Activated naive CD4-positive, alpha-beta T cell treated with Interleukin-2 at 50 U/mL for 16 hours (primary cell): ENCODE measurements at places on chromosomes 2 and 18.

- DNase-seq, result no peak
Measured at GRCh38 chr2:113060396-113060795, 1.4 kb downstream of the IL36RN start.

GRCh38 chr2:241399941-241400922 lies 44.1 kb downstream of the FARP2 start:
- DNase-seq, result no peak

- no peak for DNase-seq
Measured at GRCh38 chr2:149648282-149649030, 60.9 kb upstream of the MMADHC start.

GRCh38 chr2:11807156-11808015 lies 61.0 kb downstream of the LPIN1 start:
- no peak for DNase-seq

GRCh38 chr2:193841384-193842150 lies 1646.8 kb upstream of the TMEFF2 start:
- no peak for DNase-seq

DNA sequence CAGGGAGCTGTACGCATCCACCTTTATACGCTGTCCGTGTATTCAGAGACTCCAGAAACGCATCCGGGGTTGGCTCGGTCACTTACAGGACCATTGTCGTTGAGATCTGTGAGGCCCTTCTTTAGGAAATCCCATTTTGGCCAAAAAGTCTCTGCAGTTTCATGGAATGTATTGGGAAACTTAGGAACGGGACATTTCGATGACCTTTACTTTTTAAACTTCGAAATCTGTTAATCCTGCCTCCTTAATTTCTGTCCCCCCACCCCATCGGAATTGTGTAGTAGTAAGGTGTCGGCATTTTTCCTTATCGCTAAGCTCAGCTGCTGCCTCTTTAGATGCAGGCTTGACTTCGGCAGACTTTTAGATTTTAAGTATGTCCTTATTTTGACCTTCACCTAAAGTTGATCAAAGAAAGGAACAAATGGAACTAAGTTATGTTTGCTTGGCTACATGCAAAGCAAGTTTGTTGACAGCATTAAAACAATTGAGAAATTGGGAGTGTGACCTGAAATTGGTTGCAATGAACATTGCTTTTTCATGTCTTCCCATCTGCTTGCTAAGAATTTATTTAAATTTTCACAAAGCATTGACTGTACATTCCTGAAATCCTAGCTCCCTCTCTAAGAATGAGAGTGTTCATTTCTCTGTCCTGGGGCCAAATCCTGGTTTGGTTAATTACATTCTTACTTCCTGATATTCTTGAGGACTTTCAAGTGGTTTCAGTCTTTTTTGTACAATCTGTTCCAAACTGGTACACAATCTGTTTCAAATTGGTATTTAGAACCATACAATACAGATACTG lies 884 bp upstream of the RAPH1 start:
- no peak for DNase-seq

- no peak for DNase-seq
Measured at GRCh38 chr18:75405351-75405750, 22.2 kb downstream of the SMIM21 start.

DNA sequence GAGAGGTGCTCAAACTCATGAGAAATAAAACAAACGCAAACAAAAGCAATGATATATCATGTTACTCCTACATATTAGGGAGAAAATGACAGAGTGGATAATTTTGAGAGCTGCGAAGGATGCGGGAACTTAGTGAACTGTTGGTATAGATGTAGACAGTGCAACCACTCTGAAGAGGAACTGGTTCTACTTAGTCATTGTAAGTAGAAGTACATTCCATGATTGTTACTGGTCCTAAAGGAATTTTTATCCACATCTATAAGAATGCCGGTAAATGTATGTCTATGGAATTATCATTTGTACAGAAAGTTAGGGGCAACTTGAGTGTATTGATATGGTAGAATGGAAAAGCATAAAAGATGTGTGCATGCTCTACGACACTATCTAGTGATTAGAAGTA lies 1238.4 kb downstream of the LRP1B start:
- no peak for DNase-seq

DNA sequence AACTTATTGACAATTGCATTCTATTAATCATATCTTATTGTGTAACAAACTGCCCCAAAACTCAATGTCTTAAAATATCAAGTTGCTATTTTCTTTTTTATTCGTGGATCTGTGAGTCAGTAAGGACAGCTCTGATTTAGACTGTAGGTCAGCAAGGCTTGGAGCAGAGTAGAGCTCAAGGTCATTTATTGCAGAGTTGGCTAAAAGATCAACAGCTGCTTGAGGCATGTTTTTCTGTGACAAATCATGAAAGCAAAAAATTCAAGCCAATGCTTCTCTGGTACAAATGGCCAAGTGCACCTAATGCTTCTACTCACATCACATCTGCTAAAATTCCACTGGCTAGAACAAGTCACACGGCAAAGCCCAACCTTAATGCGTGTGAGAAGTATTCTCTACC lies 497.7 kb upstream of the LRATD1 start:
- no peak for DNase-seq

DNA sequence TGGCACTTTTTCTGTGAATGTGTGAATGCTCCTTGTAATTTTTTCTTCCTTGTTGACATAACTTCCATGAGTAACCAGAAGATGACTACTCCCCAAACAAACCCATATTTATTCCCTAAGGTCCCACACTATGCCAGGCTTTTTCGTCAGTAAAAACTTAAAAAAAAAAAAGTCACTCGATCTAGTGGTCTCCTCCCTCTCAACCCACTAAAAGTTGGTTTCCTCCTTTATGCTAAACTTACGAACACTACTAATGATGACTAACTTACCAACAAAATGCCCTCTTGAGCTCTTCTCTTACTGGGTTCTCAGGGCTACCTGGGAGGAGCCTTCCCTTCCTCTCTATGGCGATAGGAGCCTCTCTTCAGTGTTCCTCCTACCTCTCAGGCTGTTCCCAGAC lies 18.2 kb downstream of the ACVR1 start:
- no peak for DNase-seq

- no peak for DNase-seq
Measured at GRCh38 chr2:85994421-85994777, 105.6 kb upstream of the ST3GAL5 start.

GRCh38 chr18:46393230-46393629 lies 263.8 kb downstream of the LOXHD1 start:
- DNase-seq, result no peak

GRCh38 chr18:39454866-39455265 lies 1889.3 kb upstream of the CELF4 start:
- no peak for DNase-seq

- DNase-seq, result no peak
Measured at GRCh38 chr18:35256947-35257346, 16.1 kb downstream of the ZNF397 start.

- no peak for DNase-seq
Measured at GRCh38 chr2:47373747-47374146, 29.2 kb upstream of the MSH2 start.

DNA sequence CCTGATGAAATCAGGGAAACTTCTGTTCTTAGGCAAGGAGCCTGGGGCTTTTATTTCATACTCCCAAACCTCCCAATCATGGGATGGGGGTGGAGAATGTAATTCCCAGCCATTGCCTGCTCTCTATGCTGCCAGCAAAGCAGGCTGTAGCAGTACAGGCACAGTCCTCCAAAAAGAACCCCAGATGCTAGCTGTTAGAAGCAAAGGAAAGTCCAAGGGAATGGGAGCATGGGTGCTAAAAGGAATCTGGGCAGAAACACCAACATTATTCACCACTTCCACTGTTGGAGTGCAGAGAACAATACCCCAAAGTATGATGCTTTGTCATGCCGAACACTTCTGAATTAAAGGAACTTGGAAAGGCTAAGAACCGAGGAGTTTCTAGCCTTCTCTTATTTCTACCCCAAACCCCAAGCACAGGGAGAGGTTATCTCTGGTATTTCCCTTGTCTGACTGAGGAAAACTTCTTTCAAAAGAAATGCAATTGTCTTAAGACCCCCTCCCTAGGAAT lies 24.7 kb downstream of the MDH1 start:
- DNase-seq, result no peak

DNA sequence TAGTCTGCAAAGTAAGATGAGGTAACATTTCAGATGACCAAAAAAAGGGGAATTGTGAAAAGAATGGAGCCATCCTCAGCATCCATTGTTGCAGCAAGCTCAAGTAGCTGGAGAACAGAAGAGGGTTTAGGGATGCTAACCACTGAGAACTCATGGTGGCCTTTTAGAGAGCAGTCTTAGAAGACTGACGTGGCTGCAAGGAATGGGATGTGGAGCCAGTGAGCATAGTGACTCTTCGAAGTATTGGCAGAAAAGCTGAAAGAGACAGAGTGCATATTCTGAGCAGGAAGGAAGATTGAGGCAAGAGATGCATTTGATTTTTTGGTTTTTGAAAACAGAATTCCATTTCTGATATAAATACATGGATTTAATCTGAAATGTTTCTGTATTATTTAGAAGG lies 151.2 kb downstream of the UBE2E3 start:
- no peak for DNase-seq

GRCh38 chr2:10490806-10491291 lies 42.7 kb upstream of the ODC1 start:
- DNase-seq, result no peak

GRCh38 chr2:129757915-129758783 lies 221.3 kb upstream of the RAB6C start:
- DNase-seq, result no peak

GRCh38 chr2:12737738-12738485 lies 21.2 kb downstream of the TRIB2 start:
- no peak for DNase-seq

DNA sequence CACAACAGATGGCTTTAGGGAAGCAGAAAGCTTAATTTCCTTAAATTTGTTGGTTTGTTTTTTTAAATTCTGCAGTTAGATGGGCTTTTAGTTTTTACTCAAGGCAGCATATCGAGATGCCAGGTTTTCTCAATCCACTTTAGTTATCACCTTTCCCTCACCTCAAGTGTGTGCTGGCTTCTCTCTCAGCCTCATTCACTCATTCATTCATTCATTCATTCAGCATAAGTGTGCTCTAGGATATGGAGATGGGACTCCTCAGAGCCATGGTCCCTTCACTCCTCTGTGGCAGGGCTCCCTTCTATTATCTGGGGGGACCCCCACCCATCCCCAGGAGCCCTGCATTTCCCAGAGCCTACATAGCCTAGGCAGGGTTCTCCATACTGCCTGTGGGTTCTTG lies 19.0 kb downstream of the VIL1 start:
- no peak for DNase-seq

GRCh38 chr18:50862401-50862800 lies 16.5 kb upstream of the ME2 start:
- no peak for DNase-seq

GRCh38 chr18:36638224-36638623 lies 190.6 kb downstream of the TPGS2 start:
- no peak for DNase-seq

DNA sequence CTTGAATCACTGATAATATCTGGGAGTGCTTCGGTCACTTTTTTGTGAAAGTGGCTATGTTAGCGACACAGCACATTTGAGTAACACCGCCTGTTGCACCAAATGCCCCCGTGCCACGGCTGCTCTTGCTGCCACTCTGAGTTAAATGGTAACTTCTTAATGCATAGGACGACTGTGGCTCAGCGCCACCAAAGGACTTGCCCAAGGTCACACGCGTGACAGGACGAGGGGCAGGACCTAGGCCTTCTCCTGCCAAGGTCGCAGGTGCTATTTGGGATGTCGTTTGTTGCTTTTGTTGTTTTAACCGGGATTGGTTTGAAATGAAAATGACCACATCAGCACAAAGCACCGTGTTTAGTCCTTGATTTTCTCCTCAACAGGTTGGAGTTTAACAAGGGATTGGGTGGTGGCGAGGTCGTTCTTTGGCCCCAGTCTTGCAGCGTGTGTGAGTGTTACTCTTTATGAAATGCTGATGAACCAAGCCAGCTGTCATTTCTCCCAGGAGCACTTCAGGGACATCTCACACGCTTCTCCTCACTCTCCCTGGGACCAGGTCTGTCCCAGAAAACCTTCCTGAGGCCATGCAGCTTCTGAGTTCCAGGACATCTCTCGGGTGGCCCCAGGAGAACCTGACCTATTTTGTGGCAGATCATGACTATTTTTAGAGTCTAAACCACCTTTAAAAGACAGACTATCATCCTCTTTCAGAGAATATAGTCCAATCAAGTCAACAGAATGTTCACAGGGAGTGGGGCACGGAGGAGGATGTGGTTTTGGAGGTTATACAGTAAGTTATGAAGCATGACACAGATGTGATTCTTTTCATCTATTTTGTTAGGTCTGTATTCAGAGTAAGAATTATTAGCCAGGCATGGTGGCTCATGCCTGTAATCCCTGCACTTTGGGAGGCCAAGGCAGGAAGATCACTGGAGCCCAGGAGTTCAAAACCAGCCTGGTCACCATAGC lies 49.9 kb downstream of the MTCL1 start:
- peak; percentile 40 for DNase-seq

GRCh38 chr2:78383576-78383975 lies 641.9 kb upstream of the REG3G start:
- DNase-seq, result no peak

DNA sequence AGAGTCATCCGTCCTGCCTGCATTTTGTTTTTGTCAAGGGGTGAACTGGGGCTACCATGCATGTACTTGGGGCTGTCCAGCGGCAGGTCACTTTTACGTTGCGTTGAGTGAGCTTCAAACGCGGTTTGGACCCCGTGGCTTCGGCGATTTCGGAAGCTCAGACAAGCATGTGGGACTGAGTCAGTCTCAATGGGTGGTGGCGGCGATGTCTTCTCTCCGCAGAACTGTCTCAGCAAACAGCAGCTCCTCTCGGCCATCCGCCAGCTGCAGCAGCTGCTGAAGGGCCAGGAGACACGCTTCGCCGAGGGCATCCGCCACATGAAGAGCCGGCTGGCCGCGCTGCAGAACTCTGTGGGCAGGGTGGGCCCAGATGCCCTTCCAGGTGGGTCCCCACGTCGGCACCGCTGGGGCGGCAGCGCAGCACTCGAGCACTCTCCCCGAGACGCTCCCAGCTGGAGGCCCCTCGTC lies 21.3 kb downstream of the FBLN7 start:
- no peak for DNase-seq

DNA sequence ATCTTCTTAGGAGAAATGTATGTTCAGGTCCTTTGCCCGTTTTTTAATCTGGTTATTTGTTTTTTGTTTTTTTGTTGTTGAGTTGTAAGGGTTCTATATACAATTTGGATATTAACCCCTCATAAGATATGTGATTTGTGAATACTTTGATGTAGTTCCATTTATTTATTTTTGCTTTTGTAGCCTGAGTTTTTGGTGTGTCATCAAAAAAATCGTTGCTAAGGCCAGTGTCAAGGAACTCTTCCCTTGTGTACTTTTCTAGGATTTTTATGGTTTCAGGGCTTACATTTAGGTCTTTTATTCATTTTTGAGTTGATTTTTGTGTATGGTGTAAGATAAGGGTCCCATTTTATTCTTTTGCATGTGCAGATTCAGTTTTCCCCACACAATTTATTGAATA lies 372.6 kb downstream of the PLCL1 start:
- DNase-seq, result no peak

GRCh38 chr2:72770879-72771461 lies 54.9 kb downstream of the EXOC6B start:
- peak; percentile 27 for DNase-seq

GRCh38 chr2:46847726-46848412 lies 67.7 kb downstream of the MCFD2 start:
- no peak for DNase-seq

GRCh38 chr2:20443276-20443920 lies 3.5 kb upstream of the RHOB start:
- no peak for DNase-seq
